ENCODE measurements at places on chromosomes 12 and 14. TPM values are rescaled to one million over a fixed set of nuclear protein-coding genes. Genes with fewer than 3 reads are reported as not detected.

Gene MGAT4C
- total RNA-seq = 0.26 TPM

Gene GDF3
- not detected for total RNA-seq

Gene CRADD
- total RNA-seq = 18.7 TPM

Gene SLC4A8
- 3.0 TPM for total RNA-seq

Gene ANKRD13A
- 50.9 TPM for total RNA-seq

Gene RASAL1
- 1.6 TPM for total RNA-seq

Gene PGF
- 4.4 TPM for total RNA-seq

Gene NPFF
- not detected for total RNA-seq

Gene GALNT8
- total RNA-seq = 0.70 TPM

Gene ANO2
- total RNA-seq = 4.2 TPM

Gene GPR162
- 2.5 TPM for total RNA-seq

Gene CAPS2
- 11.4 TPM for total RNA-seq

Gene SPTLC2
- 49.9 TPM for total RNA-seq

Gene SIX6
- total RNA-seq = not detected

Gene GOLGA5
- 33.2 TPM for total RNA-seq

Gene RNASE12
- not detected for total RNA-seq
